ENCODE measurements at places on chromosomes 5 and 9. TPM values are rescaled to one million over a fixed set of nuclear protein-coding genes. Genes with fewer than 3 reads are reported as not detected.

CNTLN gene
- total RNA-seq: 5.5 TPM

SLC36A2 gene
- total RNA-seq: not detected

CTNND2 gene
- not detected for total RNA-seq

ZNF618 gene
- total RNA-seq: 12.2 TPM

PITX1 gene
- total RNA-seq: 14.2 TPM

CYLC2 gene
- total RNA-seq: not detected

CCL21 gene
- not detected for total RNA-seq

SOX30 gene
- not detected for total RNA-seq

PCDHGA2 gene
- 0.78 TPM for total RNA-seq

MRPL36 gene
- total RNA-seq: 90.0 TPM

LRRC8A gene
- total RNA-seq: 64.4 TPM

PCDHGC4 gene
- not detected for total RNA-seq

SLC34A3 gene
- total RNA-seq: not detected

ACTBL2 gene
- total RNA-seq: not detected

ST8SIA4 gene
- 0.22 TPM for total RNA-seq

ACER2 gene
- total RNA-seq: 2.6 TPM

C1QTNF3 gene
- total RNA-seq: 0.33 TPM

LRRTM2 gene
- not detected for total RNA-seq

CARTPT gene
- not detected for total RNA-seq

EGR1 gene
- total RNA-seq: 9.5 TPM

SIL1 gene
- 27.3 TPM for total RNA-seq

ASTN2 gene
- 6.5 TPM for total RNA-seq

BRINP1 gene
- 0.16 TPM for total RNA-seq

GMCL2 gene
- total RNA-seq: not detected

DMRT3 gene
- total RNA-seq: not detected

MYMK gene
- not detected for total RNA-seq

LPAR1 gene
- 21.3 TPM for total RNA-seq

CER1 gene
- total RNA-seq: not detected

NPR3 gene
- 18.5 TPM for total RNA-seq

BRIX1 gene
- total RNA-seq: 58.3 TPM

COL15A1 gene
- total RNA-seq: 0.29 TPM

FAM221B gene
- total RNA-seq: not detected

ZDHHC11B gene
- total RNA-seq: 1.1 TPM

ASS1 gene
- total RNA-seq: 16.8 TPM

DPP7 gene
- 52.8 TPM for total RNA-seq

FGD3 gene
- 0.36 TPM for total RNA-seq

FAM151B gene
- total RNA-seq: 1.2 TPM

PCDHB4 gene
- not detected for total RNA-seq

ARID3C gene
- not detected for total RNA-seq

NADK2 gene
- 12.2 TPM for total RNA-seq

CDH9 gene
- total RNA-seq: not detected

MRPL41 gene
- 43.8 TPM for total RNA-seq

ZCCHC9 gene
- 26.3 TPM for total RNA-seq

FOXD1 gene
- total RNA-seq: 25.4 TPM

BTNL8 gene
- total RNA-seq: not detected

PHF24 gene
- 0.09 TPM for total RNA-seq

GRIN3A gene
- total RNA-seq: not detected

PCDHB15 gene
- not detected for total RNA-seq

CXCL14 gene
- not detected for total RNA-seq

MAMDC2 gene
- total RNA-seq: 0.43 TPM

TMEM252 gene
- not detected for total RNA-seq

BHMT2 gene
- total RNA-seq: not detected

SPATA31D3 gene
- total RNA-seq: not detected

OLFML2A gene
- total RNA-seq: 24.0 TPM

OGN gene
- not detected for total RNA-seq

IFNA21 gene
- not detected for total RNA-seq

FLT4 gene
- 2.0 TPM for total RNA-seq

ZBTB26 gene
- total RNA-seq: 2.3 TPM
